Retina (tissue), 1 donor: ENCODE measurements at places on chromosomes 13 and 19.

DNA sequence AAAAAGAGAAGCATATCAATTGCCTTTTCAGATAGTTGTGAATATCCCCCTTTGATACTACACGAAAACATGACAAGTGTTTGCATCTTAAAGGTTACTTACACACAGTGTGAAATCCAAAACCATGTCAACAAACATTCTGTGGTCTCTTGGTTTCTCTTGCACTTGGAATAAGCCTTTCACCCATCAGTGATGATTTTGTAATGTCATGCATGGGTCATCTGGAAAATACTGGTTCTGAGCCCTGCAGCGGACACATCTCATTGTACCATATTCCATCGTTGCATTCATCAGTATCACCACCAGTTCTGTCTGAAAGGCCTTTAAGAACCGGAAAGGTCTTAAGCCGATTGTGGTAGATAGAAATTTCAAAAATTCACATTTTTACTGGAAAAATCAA is 65.4 kb upstream of the SOX1 start:
- no peak for DNase-seq

GRCh38 chr13:29530901-29531300 is 64.6 kb downstream of the SLC7A1 start:
- DNase-seq: no peak

- DNase-seq: no peak
These were observed at the start of gene KLK4 for GRCh38 chr19:50911206-50912101. Gene KLK4, minus strand, starts transcription at chr19:50911395. Its CDS starts 657 bp downstream, at chr19:50910738.

- no peak for DNase-seq
These were observed 39.3 kb upstream of the ISYNA1 start for GRCh38 chr19:18477042-18477779.

GRCh38 chr13:41859565-41859964 is 101.3 kb downstream of the VWA8 start:
- DNase-seq: no peak
